Memory B cell (primary cell): ENCODE measurements at places on chromosomes 6 and 20.
A peak's percentile ranks its signal among the peaks of the same experiment; 100 is the strongest.

GRCh38 chr20:919491-919916, 3.4 kb upstream of the ANGPT4 start:
- no peaks in the 10 kb centered on the region for H3K36me3 ChIP-seq
- no peak overlapping the region for H3K4me3 ChIP-seq
- H3K27ac ChIP-seq, result no peak overlapping the region

GRCh38 chr6:42453031-42453653, 1.4 kb upstream of the TRERF1 start:
- no peak overlapping the region for H3K27ac ChIP-seq
- H3K4me1 ChIP-seq, result peaks cover 21% of the 10 kb centered on the region
- H3K4me3 ChIP-seq, result peak overlapping the region; percentile 96
- H3K27me3 ChIP-seq, result peaks cover 4% of the 10 kb centered on the region
- peak; percentile 16 for DNase-seq

DNA sequence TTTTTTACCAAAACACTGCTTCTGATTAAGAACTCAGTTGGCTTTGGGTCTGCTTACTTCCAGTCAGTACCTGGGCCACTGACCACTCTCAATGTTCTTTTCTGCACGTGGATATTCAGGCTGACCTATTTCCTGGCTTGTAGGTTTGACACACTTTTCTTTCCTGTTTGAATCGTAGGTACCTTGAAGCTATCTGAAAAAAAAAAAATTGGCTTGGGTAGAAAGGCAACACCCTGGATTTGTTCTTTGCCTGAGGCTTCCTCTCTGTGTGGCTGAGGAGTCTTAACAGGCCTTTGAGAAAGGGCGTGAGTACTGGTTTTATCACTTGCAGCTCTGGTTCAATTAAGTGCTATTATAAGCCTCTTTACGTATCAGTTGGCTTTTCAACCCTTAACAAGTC, 60.6 kb upstream of the IL20RA start:
- peak overlapping the region; percentile 63 for H3K4me3 ChIP-seq
- H3K27ac ChIP-seq, result peak overlapping the region; percentile 75
- H3K36me3 ChIP-seq, result peaks cover 2% of the 10 kb centered on the region
- DNase-seq, result no peak

DNA sequence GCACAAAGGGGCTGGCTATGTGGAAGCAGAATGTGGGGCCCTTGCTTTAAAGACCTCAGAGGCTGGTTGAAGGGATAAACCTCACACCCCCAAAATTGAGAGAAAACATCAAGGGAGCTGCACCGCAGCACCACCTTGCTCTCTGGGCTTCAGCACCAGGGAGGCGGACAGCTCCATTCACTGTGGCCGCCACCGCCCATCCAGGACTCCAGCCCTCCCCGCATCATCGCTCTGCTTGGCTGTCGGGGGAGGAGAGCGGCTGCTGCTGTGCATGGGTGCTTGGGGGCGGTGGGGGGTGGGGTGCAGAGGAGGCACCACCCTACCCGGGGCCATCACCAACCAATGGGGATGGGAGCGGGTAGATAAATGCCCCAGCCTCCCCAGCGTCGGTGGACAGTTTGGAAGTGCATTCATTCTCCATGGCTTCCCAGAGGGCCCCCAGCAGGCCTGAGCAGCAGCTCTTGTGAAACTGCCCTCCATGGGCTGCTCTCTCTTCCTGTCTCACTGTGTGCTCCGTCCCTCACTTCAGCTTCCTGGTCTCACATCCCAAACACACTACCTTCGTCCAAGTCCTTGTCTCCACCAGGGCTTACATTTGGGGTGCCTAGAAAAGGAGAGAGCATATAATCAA, 75.7 kb upstream of the BHLHE23 start:
- H3K4me3 ChIP-seq, result no peak overlapping the region
- H3K27ac ChIP-seq, result no peak overlapping the region
- DNase-seq, result no peak
- H3K27me3 ChIP-seq, result peaks cover 12% of the 10 kb centered on the region
- H3K4me1 ChIP-seq, result no peaks in the 10 kb centered on the region

DNA sequence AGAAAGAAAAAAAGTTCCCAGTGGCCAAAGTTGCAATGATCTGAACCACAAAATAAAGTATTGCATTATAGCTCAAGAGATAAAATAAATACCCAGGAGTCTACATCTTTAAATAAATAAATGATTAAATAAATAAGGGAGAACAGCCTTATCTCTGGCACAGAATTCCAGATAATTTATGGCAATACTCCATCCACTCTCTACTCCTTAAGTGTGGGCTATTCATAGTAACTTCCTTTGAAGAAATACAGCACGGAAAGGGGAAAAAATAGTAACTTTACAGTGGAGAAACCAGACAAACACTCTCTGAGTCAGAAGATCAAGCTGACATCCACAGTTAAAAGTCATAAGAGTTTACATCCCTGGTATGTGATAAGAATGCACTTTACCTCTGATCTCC, 11.6 kb downstream of the AURKA start:
- no peak overlapping the region for H3K4me3 ChIP-seq
- no peaks in the 10 kb centered on the region for H3K27me3 ChIP-seq
- no peaks in the 10 kb centered on the region for H3K4me1 ChIP-seq

DNA sequence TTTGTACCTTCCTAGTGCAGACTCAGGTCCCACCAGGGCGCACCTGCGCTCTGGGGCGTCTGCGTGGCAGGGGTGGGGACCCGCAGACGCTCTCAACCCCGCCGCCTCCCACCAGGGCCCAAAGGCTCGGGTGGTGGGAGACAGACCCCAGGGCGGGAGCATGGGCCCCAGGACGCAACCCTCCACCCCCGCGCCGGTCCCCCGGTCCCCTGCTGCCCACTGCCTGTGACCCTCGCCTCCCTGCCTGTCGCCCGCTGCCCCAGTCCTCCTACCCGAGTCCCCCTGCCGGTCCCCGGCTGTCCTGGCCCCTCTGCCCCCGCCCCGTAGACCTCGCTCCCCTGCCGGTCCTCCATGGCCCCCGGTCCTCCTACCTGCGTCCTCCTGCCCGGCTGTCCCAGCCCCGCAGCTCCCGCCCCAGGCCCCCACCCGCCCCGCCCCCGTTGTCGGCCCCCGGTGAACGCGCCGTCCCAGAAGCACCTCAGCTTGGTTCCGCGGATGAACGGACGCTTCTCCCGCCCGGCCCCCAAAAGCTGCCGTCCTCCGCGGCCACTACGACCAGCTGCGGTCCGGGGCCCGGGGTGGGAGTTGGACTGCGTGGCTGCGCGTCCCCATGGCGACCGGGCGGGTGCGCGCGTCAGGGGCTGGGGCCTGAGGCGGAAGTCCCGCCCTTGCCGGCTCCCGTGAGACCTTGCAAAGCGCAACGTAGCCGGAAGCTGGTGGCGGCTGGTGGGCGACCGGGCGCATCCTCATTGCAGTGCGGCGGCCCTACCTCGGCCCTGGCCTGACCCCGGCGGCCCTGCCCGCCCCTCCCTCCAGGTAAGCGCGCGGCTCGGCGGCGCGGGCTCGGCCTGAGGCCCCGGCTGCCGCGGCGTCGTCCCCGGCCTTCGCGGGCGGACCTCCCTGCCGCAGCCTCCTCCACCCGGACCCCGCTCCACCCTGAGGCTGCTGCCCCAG, at the start of gene ARFGAP1:
Gene ARFGAP1, plus strand, starts transcription at position 709 of the 954 bp plus-strand sequence. CDS start 2,768 bp downstream, outside the sequence.
- H3K27ac ChIP-seq, result peak within 1 kb of the TSS; percentile 90
- H3K4me1 ChIP-seq, result peaks cover 17% of the 10 kb centered on the region
- H3K36me3 ChIP-seq, result peaks cover 5% of the 10 kb centered on the region
- H3K4me3 ChIP-seq, result peak within 1 kb of the TSS; percentile 94
- H3K27me3 ChIP-seq, result no peaks in the 10 kb centered on the region

GRCh38 chr6:115612796-115613479, 447.8 kb downstream of the FRK start:
- no peak overlapping the region for H3K27ac ChIP-seq
- no peaks in the 10 kb centered on the region for H3K4me1 ChIP-seq
- no peak for DNase-seq
- no peaks in the 10 kb centered on the region for H3K36me3 ChIP-seq
- H3K27me3 ChIP-seq, result no peaks in the 10 kb centered on the region

- H3K36me3 ChIP-seq, result peaks cover 8% of the 10 kb centered on the region
- H3K4me1 ChIP-seq, result peaks cover 5% of the 10 kb centered on the region
- no peaks in the 10 kb centered on the region for H3K27me3 ChIP-seq
- no peak for DNase-seq
- H3K4me3 ChIP-seq, result no peak overlapping the region
- H3K27ac ChIP-seq, result no peak overlapping the region
Observed at GRCh38 chr6:2716936-2717700, 33.6 kb downstream of the MYLK4 start.
